PC-3 (cell line): ENCODE measurements at places on chromosomes 11 and 22. TPM values are rescaled to one million over a fixed set of nuclear protein-coding genes. Genes with fewer than 3 reads are reported as not detected.

HBG2 gene
- not detected in 2 replicates for total RNA-seq

DNA sequence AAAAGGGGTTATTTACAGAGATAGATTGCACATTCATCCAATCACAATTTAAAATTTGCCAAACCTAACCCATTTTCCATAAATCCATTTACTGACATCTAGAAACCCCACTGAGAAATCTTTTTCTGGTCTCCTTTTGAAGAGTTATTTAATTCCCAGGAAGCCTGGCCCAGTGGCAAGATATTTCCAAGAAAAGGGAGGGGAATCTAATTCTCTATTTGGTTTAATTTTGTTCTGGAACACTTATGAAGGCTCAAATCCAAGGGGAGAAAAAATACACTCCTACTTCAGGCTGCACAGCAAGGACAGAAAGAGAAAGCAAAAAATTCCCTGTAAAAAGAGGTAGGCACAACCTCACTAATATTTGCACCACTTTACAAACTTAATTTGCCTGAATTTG, 88.2 kb upstream of the LDLRAD3 start:
- H3K4me3 ChIP-seq, result no peak overlapping the region
- no peaks in the 10 kb centered on the region for H3K4me1 ChIP-seq
- no peaks in the 10 kb centered on the region for H3K27me3 ChIP-seq
- no peak overlapping the region for H3K27ac ChIP-seq

DNA sequence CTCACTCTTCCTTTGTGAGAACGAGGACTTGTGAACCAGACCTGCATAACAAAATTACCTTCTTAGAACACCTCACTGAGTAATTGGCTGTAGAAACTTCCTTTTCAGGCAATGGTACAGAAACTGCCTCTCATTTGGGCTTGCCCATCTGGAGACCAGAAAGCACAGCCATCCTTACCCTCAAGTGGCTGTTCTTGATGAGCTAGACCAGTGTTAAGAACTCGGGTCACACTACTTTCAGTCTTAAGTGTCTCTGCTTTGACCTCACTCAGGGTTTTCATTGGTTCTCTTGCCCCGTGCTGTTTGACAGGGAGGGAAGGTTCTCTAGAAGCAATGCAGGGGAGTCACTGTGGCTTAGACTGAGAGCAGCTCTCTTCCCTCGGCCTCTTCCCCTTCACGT, 29.3 kb downstream of the NAT10 start:
- no peak for DNase-seq
- H3K36me3 ChIP-seq, result peaks cover 41% of the 10 kb centered on the region
- H3K4me3 ChIP-seq, result no peak overlapping the region
- no peaks in the 10 kb centered on the region for H3K27me3 ChIP-seq
- no peak overlapping the region for H3K27ac ChIP-seq
- no peaks in the 10 kb centered on the region for H3K4me1 ChIP-seq

- H3K27me3 ChIP-seq, result no peaks in the 10 kb centered on the region
- no peak for DNase-seq
Measured at GRCh38 chr11:69152733-69153421, 2.9 kb upstream of the SMIM38 start.

GRCh38 chr22:30234786-30235470, 11.6 kb downstream of the LIF start:
- DNase-seq, result no peak
- H3K4me3 ChIP-seq, result no peak overlapping the region
- H3K27me3 ChIP-seq, result no peaks in the 10 kb centered on the region
- H3K27ac ChIP-seq, result peak overlapping the region; percentile 93
- peaks cover 32% of the 10 kb centered on the region for H3K4me1 ChIP-seq

- no peaks in the 10 kb centered on the region for H3K36me3 ChIP-seq
- H3K4me3 ChIP-seq, result no peak overlapping the region
- DNase-seq, result no peak
Measured at GRCh38 chr22:37546437-37547250, 13.6 kb upstream of the CDC42EP1 start.

- no peaks in the 10 kb centered on the region for H3K27me3 ChIP-seq
- no peak for DNase-seq
- no peaks in the 10 kb centered on the region for H3K36me3 ChIP-seq
- H3K4me1 ChIP-seq, result no peaks in the 10 kb centered on the region
Measured at GRCh38 chr11:76742902-76743301, 40.3 kb upstream of the TSKU start.

DNA sequence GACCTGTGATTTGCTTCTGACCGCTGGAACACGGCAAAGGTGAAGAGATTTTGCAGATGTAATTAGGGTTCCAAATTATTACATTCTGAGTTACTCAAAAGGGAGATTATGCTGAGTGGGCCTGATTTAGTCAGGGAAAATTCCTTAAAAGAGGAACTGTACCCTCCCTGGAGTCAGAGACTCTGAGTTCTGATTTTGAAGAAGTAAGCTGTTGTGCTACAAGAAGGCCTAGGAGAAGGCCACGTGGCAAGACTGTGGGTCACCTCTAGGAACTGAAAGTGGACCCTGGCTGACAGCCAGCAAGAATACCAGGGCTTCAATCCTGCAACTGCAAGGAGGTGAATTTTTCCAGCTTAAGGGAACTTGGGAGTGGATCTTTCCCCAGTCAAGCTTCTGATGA, 45.3 kb downstream of the CHRDL2 start:
- H3K36me3 ChIP-seq, result no peaks in the 10 kb centered on the region
- DNase-seq, result no peak
- H3K27ac ChIP-seq, result no peak overlapping the region
- H3K27me3 ChIP-seq, result no peaks in the 10 kb centered on the region

DNA sequence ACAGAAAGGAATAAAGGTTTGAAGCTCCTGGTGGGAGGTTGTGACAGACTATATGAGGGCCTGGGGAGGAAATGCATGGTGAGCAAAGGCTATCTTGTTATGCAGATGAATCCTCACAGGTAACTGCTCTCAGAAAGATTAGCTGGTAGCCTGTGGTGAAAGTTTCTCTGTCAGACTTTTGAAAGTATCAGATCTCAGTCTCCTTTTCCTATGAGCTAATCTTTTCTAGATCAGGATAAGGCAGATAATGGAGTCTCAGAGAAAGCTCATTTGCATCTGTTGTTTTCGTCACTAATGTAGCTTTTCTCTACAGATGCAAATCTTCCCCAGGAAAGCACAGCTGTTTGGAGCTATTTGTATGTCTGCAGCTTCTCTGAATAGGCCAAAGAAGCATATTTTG, 21.0 kb upstream of the OR6X1 start:
- no peaks in the 10 kb centered on the region for H3K36me3 ChIP-seq
- H3K4me1 ChIP-seq, result no peaks in the 10 kb centered on the region
- peaks cover 61% of the 10 kb centered on the region for H3K27me3 ChIP-seq
- H3K27ac ChIP-seq, result no peak overlapping the region
- no peak overlapping the region for H3K4me3 ChIP-seq

- no peaks in the 10 kb centered on the region; the same call in 1 of the 2 replicates for H3K27me3 ChIP-seq
- H3K4me3 ChIP-seq, result no peak overlapping the region
- no peak for DNase-seq
- H3K27ac ChIP-seq, result peak overlapping the region; percentile 72; the same call in 1 of the 2 replicates
Measured at GRCh38 chr11:79942090-79942489, 501.3 kb upstream of the TENM4 start.

GRCh38 chr11:18707811-18708340, 9.3 kb downstream of the TMEM86A start:
- no peak overlapping the region for H3K4me3 ChIP-seq
- H3K27me3 ChIP-seq, result no peaks in the 10 kb centered on the region
- no peak overlapping the region for H3K27ac ChIP-seq
- no peaks in the 10 kb centered on the region for H3K4me1 ChIP-seq
- no peak for DNase-seq
- no peaks in the 10 kb centered on the region for H3K36me3 ChIP-seq

DNA sequence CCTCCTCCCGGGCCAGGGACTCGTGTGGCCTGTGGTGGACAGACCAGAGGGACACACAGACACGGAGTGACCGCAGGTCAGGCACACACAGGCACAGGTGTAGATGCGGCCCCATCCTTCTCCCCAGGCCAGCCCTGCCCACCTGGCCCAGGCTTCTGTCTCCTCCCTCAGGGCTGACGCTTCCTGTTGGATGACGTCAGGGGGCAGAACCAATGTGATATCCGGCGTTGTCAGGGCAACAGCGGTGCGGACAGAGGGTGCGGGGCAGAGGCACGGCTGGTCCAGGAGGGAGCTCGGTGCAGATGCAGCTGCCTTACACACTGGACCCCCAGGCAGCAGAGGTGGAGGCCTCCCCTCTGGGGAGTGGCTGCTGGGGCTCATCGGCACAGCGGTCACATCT, 2.9 kb upstream of the TUBGCP6 start:
- DNase-seq, result peak; percentile 34
- no peaks in the 10 kb centered on the region for H3K36me3 ChIP-seq
- no peak overlapping the region for H3K27ac ChIP-seq
- H3K4me1 ChIP-seq, result peaks cover 16% of the 10 kb centered on the region; the same call in 1 of the 2 replicates
- H3K27me3 ChIP-seq, result no peaks in the 10 kb centered on the region
- H3K4me3 ChIP-seq, result no peak overlapping the region

DNA sequence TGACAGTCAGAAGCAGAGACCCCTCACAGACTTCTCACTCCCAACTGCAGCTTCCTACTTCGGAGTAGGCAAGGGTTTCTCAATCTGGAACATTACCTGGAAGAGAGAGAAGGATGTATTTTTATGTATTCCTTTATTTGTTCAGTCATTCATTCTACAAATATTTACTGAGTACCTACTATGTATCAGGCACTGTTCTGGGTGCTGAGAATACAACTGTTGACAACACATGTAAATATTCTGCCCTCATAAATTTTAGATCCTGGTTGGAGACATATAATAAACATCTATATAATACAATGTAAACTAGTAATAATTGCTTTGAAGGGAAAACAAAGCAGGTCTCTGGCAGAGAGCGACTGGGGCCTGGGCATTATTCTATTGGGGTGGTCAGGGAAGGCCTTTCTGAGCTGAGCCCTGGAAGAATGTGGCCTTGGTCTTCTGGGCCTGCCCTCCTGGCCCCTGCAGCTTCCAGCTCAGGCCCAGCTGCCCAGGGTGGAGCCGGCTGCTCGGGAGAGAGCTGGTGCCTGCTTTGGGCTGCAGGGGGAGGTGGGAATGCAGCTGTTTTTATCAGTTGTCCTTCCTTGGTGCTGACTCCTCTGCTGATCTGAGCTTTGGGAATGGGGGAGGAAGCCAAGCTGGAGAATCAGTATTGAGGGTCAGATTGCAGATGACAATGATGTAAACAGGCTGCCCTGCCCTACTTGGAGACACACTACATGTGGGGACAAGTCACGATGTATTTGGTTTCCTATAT, 46.8 kb downstream of the PKNOX2 start:
- no peaks in the 10 kb centered on the region for H3K36me3 ChIP-seq
- H3K4me3 ChIP-seq, result no peak overlapping the region
- H3K27me3 ChIP-seq, result peaks cover 97% of the 10 kb centered on the region
- H3K4me1 ChIP-seq, result no peaks in the 10 kb centered on the region

DNA sequence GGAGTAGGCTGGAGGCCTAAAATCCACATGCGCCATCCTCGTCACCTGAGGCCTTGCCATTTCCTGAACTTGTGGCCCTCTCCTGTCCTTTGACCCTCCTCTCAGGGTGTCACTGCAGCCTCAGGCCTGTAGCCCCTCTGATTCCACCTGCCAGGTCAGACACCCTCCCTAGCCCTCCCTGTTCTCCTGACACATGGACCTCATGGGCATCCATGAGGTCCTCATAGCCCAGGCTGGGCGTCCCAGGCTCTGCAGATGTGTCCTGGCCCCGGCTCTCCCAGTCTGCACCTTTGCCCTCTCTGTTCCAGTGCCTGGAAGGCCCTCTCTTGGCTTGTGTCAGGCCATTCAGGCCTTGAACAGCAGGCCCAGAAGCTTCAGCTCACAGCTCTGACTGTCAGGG, 15.8 kb downstream of the RAB36 start:
- H3K4me3 ChIP-seq, result no peak overlapping the region
- H3K27ac ChIP-seq, result no peak overlapping the region
- H3K36me3 ChIP-seq, result no peaks in the 10 kb centered on the region
- no peaks in the 10 kb centered on the region for H3K4me1 ChIP-seq
- no peaks in the 10 kb centered on the region for H3K27me3 ChIP-seq
- DNase-seq, result no peak

GRCh38 chr11:251550-251949, 14.8 kb downstream of the PSMD13 start:
- H3K4me1 ChIP-seq, result no peaks in the 10 kb centered on the region
- no peak overlapping the region for H3K27ac ChIP-seq
- peaks cover 39% of the 10 kb centered on the region for H3K36me3 ChIP-seq
- no peak overlapping the region for H3K4me3 ChIP-seq
- no peaks in the 10 kb centered on the region for H3K27me3 ChIP-seq

DNA sequence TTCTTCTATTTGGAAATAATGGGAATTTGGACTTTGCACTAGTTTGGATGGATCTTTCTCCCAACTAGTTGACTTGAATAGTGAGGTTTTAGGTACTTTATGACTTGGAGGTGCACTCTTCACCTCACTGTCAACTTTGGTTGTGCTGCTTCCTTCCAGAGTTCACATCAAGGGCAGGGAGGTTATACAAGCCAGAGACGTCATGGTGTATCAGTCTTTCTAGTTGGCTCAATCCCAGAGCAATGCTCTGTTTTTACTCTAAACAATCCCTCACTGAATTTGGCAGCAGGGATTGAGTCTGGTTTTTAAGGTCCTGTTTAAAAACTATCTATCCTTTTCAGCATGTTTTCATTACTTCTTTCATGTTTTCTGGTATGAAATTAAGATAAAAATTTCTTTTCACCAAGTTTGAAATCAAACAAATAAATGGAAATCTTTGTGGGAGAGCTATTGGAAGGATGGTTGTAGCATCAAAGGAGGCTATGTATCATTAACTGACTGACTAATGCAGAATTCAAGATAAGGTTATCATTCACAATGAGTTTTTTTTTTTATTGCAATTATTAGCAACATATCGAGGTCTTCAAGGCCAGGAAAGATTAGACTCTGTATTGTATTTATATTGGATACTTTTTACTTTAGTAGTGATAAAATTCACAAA, 28.0 kb upstream of the ZBED5 start:
- no peaks in the 10 kb centered on the region for H3K4me1 ChIP-seq
- DNase-seq, result no peak
- H3K36me3 ChIP-seq, result no peaks in the 10 kb centered on the region
- H3K27me3 ChIP-seq, result no peaks in the 10 kb centered on the region
- H3K4me3 ChIP-seq, result no peak overlapping the region
- H3K27ac ChIP-seq, result no peak overlapping the region

DNA sequence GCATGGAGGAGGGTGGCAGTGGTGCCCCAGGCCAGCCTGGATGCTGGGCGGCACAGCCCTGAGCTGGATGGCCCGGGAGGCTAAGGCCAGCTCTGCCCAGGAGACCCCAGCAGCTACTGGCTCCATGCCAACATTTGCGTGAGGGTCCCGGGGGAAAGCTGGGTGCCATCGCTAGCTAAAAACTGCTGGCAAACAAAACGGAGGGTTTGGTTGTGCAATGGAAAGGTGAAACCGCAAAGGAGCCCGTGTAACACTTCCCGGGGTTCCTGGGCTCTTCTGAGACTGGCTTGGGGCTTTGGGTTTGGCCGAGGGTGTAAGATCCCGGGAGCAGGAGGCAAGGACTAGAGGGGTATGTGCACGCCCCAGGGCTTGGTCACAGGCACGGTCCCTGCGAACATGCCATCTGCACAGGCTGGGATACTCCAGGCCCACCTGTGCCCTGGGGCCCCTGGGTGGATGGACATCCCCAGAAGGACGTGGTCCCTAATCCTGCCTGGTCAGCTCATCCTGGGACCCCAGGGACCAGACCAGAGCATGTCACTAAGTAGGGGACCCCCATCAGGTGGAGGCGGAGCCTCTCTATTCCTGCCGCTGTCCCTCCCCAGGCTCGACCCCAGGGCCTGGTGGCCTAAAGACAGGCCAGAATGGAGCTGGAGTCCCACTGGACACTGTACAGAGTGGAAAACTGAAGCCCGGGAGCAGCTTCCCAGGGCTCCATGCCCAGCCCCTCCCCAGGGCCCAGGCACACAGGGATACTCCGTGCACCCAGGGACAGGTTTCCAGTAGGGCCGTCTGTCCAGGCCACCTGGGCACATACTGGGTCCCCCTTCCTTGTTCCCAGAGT, 44.6 kb downstream of the IGF2 start:
- no peaks in the 10 kb centered on the region for H3K27me3 ChIP-seq
- no peaks in the 10 kb centered on the region for H3K36me3 ChIP-seq
- DNase-seq, result no peak
- no peak overlapping the region for H3K27ac ChIP-seq
